ENCODE measurements at places on chromosomes 7 and 10. TPM values are rescaled to one million over a fixed set of nuclear protein-coding genes. Genes with fewer than 3 reads are reported as not detected.

GRCh38 chr10:34524369-34525091 is 290.6 kb downstream of the PARD3 start:
- DNase-seq: no peak
- no peaks in the 10 kb centered on the region for H3K36me3 ChIP-seq
- H3K4me1 ChIP-seq: peaks cover 36% of the 10 kb centered on the region
- H3K27me3 ChIP-seq: no peaks in the 10 kb centered on the region
- no peak overlapping the region for H3K27ac ChIP-seq
- H3K4me3 ChIP-seq: no peak overlapping the region

- H3K36me3 ChIP-seq: no peaks in the 10 kb centered on the region
- H3K27me3 ChIP-seq: no peaks in the 10 kb centered on the region
- no peak for DNase-seq
- no peaks in the 10 kb centered on the region for H3K4me1 ChIP-seq
- H3K27ac ChIP-seq: no peak overlapping the region
Observed at GRCh38 chr10:115665549-115665948, 572.4 kb downstream of the ATRNL1 start.

DNA sequence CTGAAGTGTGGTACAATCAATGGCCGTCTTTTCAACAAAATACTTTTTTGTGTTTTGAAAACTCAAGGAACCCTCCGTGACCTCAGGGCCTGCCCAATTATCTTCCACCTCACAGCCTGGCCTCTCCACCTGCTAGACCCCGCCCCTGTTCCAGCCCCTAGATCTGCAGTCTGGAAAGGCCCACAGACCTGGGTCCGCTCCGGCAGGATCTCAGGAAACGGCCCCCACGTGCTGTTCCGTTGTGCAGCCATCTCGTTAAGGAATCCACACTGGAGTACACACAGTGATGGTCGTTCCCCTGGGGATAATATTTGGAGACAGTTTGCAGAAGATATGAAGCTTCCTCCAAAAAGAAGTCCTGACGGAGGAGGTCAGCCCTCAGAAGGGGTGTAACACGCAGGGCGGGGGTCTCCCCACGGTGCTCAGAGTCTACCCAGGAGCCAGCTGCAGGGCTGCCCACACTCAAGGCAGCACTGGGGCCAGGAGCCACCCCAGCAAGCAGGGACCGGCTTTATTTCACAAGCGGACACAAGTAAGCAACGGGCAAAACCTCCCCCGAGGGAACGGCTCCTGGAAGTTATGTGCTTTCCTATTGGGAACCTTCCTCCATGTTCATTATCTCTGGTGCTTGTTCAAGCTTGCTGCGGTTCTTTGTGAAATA is 73.4 kb downstream of the TCERG1L start:
- no peaks in the 10 kb centered on the region for H3K27me3 ChIP-seq
- no peak for DNase-seq
- H3K4me1 ChIP-seq: no peaks in the 10 kb centered on the region
- H3K27ac ChIP-seq: no peak overlapping the region
- no peaks in the 10 kb centered on the region for H3K36me3 ChIP-seq
- no peak overlapping the region for H3K4me3 ChIP-seq

- no peak for DNase-seq
- no peaks in the 10 kb centered on the region for H3K4me1 ChIP-seq
- H3K36me3 ChIP-seq: no peaks in the 10 kb centered on the region
Observed at GRCh38 chr10:104966563-104967297, 325.6 kb downstream of the SORCS3 start.

DNA sequence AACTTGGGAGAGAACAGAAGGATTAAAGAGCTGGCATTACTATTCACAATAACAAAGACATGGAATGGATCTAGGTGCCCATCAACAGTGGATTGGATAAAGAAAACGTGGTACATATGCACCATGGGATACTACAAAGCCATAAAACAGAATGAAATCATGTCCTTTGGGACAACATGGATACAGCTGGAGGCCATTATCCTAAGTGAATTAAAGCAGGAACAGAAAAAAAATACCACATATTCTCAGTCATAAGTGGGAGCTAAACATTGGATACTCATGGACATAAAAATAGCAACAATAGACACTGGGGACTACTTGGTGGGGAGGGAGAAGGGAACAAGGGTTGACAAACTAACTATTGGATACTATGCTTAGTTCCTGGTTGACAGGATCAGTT is 133.2 kb upstream of the ITGB1 start:
- no peaks in the 10 kb centered on the region for H3K36me3 ChIP-seq
- no peak overlapping the region for H3K4me3 ChIP-seq
- DNase-seq: no peak
- no peak overlapping the region for H3K27ac ChIP-seq

DNA sequence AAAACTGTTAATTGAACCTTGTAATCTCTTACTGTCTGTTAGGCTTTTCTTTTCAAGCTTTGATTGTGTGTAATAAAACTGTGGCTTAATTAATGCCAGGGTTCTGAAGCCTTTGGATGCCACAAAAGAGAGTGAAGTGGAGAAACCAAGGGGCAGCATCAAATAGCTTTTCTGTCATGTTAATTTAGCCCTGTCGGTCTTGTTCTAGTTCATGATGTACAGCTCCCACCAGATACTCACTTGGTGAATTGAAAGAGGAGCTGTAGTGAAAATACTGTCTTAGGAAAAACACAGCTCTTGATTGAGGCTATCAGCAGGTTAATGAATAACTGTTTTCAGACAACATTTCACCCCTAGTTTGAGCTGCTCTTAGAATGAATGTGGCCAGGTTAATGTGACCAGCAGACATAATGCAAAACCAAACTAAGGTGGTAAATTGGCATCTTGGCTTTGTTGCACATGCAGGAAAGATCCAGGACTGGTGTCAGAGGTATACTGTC is 94.2 kb downstream of the POLL start:
- H3K4me3 ChIP-seq: no peak overlapping the region
- no peaks in the 10 kb centered on the region for H3K4me1 ChIP-seq

Gene CREB5
- total RNA-seq: 14.8 TPM

Measured in GM23248 (cell line).